ENCODE measurements at places on chromosomes 1 and 21.

DNA sequence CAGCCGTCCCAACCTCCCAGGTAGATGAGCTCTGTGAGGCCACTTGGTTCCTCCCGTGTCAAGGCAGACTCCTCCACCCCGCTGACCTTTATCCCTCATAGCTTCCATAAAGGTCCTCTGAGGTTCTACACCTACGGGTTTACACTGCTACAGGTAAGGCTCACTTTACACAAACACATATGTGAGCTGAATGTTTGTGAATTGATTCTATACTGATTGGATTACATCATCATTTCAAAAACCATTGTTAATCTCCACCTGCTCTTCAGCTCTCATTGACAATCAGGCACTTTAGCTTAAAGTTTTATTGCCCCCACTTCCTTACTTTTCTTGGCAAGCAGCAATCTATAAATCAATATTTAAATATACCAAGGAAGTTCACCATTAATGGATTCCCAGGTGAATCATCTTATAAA lies 12.8 kb upstream of the RGS16 start:
- no peak for DNase-seq

- no peak for DNase-seq
Observed at GRCh38 chr1:76055987-76056386, 18.6 kb upstream of the ST6GALNAC3 start.

DNA sequence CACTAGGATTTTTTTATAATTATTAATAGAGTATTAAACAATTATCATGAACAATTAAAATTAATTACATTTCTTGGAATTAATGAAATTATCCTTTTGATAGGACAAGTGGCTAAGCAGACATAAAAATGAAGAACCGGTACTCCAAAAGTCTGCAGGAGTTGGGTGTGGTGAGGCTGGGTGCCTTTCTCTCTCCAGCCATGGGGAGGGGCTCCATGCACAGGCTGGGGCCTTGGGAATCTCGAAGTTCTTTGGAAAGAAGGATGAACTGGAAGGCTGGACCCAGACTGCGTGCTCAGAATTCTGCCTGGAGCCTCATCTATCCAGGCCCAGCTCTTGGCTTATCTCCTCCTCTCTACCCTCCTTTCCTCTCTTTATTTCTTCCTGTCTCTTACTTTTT lies 94.1 kb downstream of the ACTL8 start:
- DNase-seq, result no peak

GRCh38 chr1:150150133-150151021 lies 661 bp downstream of the PLEKHO1 start:
- no peak for DNase-seq

- no peak for DNase-seq
Observed at GRCh38 chr1:204439621-204440375, 28.2 kb upstream of the PPP1R15B start.

GRCh38 chr21:38733972-38734546 lies 71.7 kb upstream of the ETS2 start:
- DNase-seq, result no peak

All from cortex of kidney (tissue), 1 donor.